MM.1S (cell line): ENCODE measurements at places on chromosomes 6 and 20.

DNA sequence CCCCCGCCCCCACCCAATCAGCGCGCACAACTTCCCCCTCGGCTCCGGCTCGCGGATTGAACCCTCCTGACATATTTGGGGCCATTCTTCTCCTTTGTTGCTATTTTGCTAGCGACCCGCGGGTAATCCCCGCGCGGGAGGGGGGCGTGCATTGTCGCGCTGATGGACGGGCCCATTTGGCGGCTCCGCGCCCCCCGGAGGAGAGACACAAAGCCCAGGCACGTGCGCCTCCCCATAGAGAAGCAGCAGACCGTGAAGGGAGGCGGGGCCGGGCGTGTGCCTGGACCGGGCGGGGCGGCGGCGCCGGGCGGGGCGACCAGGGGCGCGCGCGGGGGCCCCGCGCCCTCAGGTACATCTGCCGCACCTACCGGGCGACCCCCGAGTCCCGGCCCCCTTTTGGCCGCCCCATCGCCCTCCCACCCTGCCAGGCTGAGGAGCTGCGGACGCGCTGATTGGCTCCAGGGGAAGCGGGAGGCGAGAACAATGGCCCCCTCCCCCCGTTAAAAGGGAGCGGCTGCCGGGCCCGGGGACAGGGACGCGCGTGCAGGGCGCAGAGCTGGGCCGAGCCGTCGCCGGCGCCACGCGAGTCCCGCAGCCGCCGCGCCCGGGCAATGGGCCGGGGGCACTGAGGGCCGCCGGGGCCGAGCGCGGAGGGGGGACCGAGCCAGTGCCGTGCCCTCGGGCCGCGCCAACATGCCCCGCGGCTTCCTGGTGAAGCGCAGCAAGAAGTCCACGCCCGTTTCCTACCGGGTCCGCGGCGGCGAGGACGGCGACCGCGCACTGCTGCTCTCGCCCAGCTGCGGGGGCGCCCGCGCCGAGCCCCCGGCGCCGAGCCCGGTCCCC is at the start of gene INSM1:
Gene INSM1 (plus strand): TSS at position 530 of the 843 bp plus-strand sequence. CDS start 164 bp downstream, at position 694.
- H3K36me3 ChIP-seq = no peaks in the 10 kb centered on the region
- H3K4me1 ChIP-seq = 0 out of 2 replicates have a peak, but pooled peaks cover 3% of the 10 kb centered on the region
- no peak within 1 kb of the TSS for H3K27ac ChIP-seq
- H3K4me3 ChIP-seq = 0 out of 2 replicates have a peak within 1 kb of the TSS, but pooled peaks have one; percentile 25
- DNase-seq = no peak
- peaks cover 82% of the 10 kb centered on the region for H3K27me3 ChIP-seq

DNA sequence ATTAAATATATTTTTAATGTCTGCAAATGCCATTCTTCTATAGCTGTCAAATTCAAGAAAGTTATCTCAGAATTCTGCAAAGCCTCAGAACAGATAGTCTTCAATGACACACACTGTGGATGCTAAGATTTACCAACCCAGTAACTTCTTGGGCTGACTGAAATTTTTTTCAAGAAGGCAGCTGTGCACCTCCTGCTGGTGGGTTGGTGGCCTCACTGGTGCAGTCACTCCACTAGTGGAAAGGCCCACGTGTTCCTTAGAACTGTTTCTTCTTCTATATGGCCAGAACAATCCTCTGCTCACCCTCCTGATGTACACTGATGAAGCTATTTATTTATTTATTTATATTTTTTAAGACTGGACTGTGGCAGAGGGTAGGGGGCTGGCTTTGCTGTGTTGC is 28.1 kb upstream of the MTCL3 start:
- no peaks in the 10 kb centered on the region for H3K27me3 ChIP-seq
- H3K36me3 ChIP-seq = no peaks in the 10 kb centered on the region
- DNase-seq = peak; percentile 16
- no peaks in the 10 kb centered on the region for H3K4me1 ChIP-seq

DNA sequence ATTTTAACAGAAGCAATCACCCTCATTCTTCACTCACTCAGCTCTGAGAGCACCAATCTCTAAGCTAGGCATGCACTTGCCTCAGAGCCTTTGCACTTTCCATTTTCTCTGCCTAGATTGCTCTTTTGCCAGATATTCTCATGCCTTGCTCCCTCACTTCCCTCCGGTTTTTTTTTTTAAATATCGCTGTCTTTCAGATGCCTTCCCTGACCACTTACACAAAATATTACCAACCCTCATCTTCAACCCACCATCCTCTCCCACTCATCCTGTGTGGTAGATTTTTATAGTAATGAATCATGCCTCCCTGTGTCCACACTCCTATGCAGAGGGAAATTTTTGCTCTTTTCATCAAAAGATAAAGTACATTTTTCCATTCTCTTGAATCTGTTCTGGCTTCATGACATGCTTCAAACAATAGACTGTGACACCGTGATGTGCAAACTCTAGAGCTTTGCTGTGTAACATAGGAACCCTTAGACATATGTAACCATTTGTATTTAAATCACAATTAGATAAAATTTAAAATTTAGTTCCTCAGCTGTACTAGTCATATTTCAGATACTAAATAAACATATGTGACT is 437.1 kb downstream of the UTRN start:
- no peak overlapping the region for H3K27ac ChIP-seq
- H3K4me3 ChIP-seq = no peak overlapping the region
- H3K27me3 ChIP-seq = no peaks in the 10 kb centered on the region
- 0 out of 2 replicates have a peak, but pooled peaks cover under 1% of the 10 kb centered on the region for H3K4me1 ChIP-seq
- no peaks in the 10 kb centered on the region for H3K36me3 ChIP-seq

GRCh38 chr6:74752303-74752702 is 453.6 kb downstream of the COL12A1 start:
- H3K4me1 ChIP-seq = no peaks in the 10 kb centered on the region
- no peak overlapping the region for H3K27ac ChIP-seq
- no peaks in the 10 kb centered on the region for H3K36me3 ChIP-seq
- no peak overlapping the region for H3K4me3 ChIP-seq
- no peaks in the 10 kb centered on the region for H3K27me3 ChIP-seq

DNA sequence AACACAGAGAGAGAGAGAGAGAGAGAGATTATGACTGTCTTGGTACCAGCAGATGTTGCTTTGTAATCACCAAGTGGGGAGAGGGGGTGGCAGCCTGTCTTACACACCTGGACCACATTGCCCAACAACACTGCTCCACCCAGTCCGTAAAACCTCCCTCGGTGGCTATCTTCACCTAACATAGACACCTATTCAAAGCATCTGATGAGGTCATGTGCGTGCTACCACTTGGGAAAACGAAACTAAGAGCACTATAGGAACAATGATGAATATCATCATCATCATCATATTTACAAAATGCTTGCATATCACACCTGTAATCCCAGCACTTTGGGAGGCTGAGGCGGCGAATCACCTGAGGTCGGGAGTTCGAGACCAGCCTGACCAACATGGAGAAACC is 24.1 kb upstream of the SALL4 start:
- H3K4me1 ChIP-seq = no peaks in the 10 kb centered on the region
- no peak overlapping the region for H3K27ac ChIP-seq
- H3K4me3 ChIP-seq = no peak overlapping the region
- no peaks in the 10 kb centered on the region for H3K27me3 ChIP-seq

GRCh38 chr6:170147832-170148708 is 142.8 kb downstream of the DLL1 start:
- no peak overlapping the region for H3K4me3 ChIP-seq
- no peak overlapping the region for H3K27ac ChIP-seq
- no peaks in the 10 kb centered on the region; the same call in 1 of the 2 replicates for H3K27me3 ChIP-seq
- H3K36me3 ChIP-seq = no peaks in the 10 kb centered on the region
- H3K4me1 ChIP-seq = no peaks in the 10 kb centered on the region
- DNase-seq = no peak

- no peaks in the 10 kb centered on the region for H3K36me3 ChIP-seq
- H3K27me3 ChIP-seq = peaks cover 18% of the 10 kb centered on the region
- no peak overlapping the region for H3K4me3 ChIP-seq
- no peak overlapping the region for H3K27ac ChIP-seq
Measured at GRCh38 chr6:41367061-41367460, 31.7 kb downstream of the NCR2 start.

- no peaks in the 10 kb centered on the region for H3K36me3 ChIP-seq
- DNase-seq = no peak
- no peaks in the 10 kb centered on the region for H3K4me1 ChIP-seq
- H3K27me3 ChIP-seq = no peaks in the 10 kb centered on the region
- H3K27ac ChIP-seq = no peak overlapping the region
- H3K4me3 ChIP-seq = no peak overlapping the region
Measured at GRCh38 chr6:160132776-160133338, 11.2 kb downstream of the SLC22A1 start.

DNA sequence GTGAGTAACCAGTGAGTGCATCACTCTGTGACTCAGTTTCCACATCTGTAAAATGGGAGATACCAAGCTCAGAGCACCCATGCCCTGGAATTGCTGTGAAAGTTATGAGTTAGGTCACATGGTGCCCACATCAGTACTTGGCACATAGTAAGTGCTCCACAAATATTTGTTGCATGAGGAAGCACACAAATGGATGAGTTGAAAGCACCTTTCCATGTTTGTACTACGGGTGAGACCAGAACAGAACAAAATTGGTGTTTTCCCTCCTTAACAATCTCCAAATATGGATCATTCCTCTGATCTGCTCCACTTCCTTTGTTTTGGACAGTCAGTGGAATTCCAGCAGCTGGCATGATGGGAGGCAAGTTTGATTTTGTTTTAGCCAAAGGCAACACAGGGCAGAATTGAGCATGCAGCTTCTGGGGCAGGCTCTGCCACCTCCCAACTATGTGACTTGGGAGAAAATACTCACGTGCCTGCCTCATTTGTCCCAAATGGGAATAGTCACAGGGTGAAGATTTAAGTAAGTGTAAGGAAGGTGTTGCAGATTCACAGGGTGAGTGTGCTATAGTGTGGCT is 503.7 kb upstream of the SULF2 start:
- H3K36me3 ChIP-seq = no peaks in the 10 kb centered on the region
- H3K4me1 ChIP-seq = no peaks in the 10 kb centered on the region
- H3K4me3 ChIP-seq = no peak overlapping the region
- no peak overlapping the region for H3K27ac ChIP-seq

- DNase-seq = no peak
- peaks cover 11% of the 10 kb centered on the region; the same call in 1 of the 2 replicates for H3K4me1 ChIP-seq
- no peaks in the 10 kb centered on the region for H3K36me3 ChIP-seq
- H3K27me3 ChIP-seq = no peaks in the 10 kb centered on the region
- H3K27ac ChIP-seq = no peak overlapping the region
- no peak overlapping the region for H3K4me3 ChIP-seq
Measured at GRCh38 chr6:89963391-89963790, 69.1 kb downstream of the GJA10 start.

DNA sequence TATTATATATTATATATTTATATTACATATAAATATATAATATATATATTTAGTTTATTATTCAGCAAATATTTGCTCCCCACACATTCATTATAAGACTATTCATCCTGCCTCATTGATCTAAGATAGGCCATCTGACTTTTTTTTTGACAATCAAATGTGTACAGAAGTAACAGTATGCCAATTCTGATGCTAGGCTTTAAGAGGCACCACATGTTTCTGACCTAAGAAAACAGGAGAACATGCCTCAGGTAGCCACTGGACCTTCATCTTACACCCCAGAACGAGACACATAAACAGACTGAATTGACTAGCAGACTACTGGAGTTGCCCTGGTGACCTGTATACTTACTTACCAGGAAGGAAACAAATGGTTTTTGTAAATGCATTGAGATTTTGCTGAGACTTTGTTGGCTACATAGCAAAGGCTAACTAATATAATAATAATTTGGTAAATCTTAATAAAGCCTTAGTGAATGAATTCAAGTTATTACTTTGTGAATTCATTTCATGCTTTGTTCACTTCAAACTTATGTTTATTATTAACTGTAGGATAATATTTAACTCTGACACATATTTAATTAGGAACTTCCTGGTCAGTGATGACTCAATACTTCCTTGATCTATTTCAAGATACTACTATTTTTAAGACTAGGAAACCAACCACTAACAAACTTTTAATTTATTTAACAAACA is 13.4 kb upstream of the MYO6 start:
- DNase-seq = peak; percentile 40
- no peaks in the 10 kb centered on the region for H3K27me3 ChIP-seq
- H3K4me3 ChIP-seq = peak overlapping the region; percentile 9; the same call in 1 of the 2 replicates
- H3K4me1 ChIP-seq = peaks cover 10% of the 10 kb centered on the region
